ENCODE measurements at places on chromosomes 11 and 22.
A peak's percentile ranks its signal among the peaks of the same experiment; 100 is the strongest.

DNA sequence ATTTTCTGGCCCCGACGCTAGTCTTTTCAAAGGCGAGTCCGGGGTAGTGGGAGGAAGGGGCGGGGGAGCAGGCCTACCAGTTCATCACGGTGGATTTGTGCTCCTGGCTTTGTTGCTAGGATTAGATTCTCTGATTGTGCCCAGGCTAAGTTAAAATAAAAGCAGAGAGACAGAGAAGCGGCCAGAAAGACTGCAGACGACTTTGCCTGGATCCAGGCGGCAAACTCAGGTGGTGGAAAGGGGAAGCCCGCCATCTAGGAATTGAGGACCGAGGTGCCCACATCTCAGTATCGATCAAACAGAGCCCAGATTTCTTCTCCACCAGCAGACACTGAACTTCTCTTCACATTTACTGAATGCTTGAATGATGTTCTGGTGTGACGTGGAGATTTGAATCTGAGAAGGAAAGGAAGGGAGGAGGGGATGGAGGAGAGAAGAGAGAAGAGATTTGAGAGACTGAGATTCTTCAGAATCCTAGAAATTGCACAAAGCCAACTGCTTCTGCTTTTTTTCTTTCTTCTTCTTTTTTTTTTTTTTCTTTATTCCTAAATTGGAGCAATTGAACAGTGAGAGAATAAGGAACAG, 2.7 kb downstream of the FAT3 start:
- no peak for DNase-seq
- H3K27me3 ChIP-seq, result peaks cover 8% of the 10 kb centered on the region
- peak overlapping the region; percentile 96 for H3K4me3 ChIP-seq
- H3K27ac ChIP-seq, result peak overlapping the region; percentile 95
- H3K4me1 ChIP-seq, result peaks cover 67% of the 10 kb centered on the region

DNA sequence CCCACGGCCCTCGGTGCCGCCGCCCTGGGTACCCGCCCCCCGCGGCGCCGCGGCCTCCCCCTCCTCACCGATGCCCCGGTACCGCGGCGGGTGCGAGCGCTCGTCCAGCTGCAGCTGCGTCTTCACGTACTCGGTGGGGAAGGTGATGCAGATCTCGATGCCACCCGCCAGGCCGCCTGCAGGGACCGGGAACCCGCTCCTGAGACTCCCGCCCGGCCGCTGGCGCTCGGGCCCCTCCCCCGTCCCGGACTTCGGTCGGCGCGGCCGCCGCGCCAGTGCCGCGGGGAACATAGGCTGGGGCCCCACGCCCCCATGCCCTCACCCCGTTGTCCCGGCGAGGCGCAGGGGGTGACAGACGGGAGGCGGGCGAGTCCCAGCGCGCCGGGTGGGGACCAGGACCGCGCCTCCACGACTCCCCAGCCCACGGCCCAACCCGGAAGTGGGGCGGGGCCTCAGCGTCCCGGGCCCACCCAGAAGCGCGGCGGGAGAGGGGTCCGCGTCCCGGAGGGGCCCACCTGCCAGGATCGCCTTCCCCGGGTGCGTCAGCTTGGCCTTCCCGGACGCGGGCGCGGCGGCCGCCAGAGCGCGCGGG, 375 bp downstream of the SLC25A1 start:
- H3K4me1 ChIP-seq, result peaks cover 37% of the 10 kb centered on the region
- peak overlapping the region; percentile 79 for H3K4me3 ChIP-seq
- DNase-seq, result peak; percentile 73
- H3K27ac ChIP-seq, result no peak overlapping the region
- H3K27me3 ChIP-seq, result peaks cover 3% of the 10 kb centered on the region

- no peaks in the 10 kb centered on the region for H3K4me1 ChIP-seq
- no peak overlapping the region for H3K4me3 ChIP-seq
- no peak for DNase-seq
Observed at GRCh38 chr22:30088468-30088867, 8.2 kb downstream of the HORMAD2 start.

DNA sequence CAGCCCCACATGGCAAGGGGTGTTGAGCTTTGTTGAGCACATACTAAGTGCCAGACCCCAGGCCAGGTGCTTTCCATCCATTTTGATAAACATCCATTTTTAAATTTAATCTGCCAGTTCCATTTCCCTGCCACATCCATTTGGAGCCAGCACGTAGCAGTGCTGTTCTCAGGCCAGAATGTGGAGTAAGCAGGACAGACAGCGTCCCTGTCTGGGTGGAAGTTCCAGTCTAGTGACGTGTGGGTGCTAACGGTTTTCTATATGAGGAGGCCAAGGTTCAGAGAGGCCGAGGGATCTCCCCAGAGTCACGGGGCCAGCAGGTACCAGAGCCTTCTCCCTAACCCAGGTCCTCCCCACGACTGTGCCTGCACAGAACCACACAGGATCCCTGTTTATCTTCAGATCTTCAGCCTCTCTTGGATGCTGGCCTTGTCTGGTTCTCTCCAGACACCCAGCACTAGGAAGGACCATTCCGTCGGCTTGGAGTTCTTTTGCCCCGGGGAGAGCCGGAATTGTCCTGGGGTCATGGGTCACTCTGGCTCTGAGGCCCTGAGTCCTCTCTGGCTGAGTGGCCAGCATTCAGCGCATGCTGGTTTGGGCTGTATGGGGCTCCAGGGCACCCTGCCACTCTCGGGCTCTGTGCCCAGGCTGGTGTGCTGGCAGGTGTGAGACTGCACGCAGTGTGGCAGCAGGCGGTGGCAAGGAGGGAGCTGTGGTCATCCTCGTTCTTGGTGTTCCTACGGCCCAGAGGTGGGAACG, 63.6 kb upstream of the PPARA start:
- H3K27me3 ChIP-seq, result no peaks in the 10 kb centered on the region
- H3K36me3 ChIP-seq, result no peaks in the 10 kb centered on the region
- peaks cover 23% of the 10 kb centered on the region for H3K4me1 ChIP-seq
- no peak overlapping the region for H3K27ac ChIP-seq
- H3K4me3 ChIP-seq, result no peak overlapping the region

- no peak overlapping the region for H3K4me3 ChIP-seq
- no peak overlapping the region for H3K27ac ChIP-seq
- no peaks in the 10 kb centered on the region for H3K36me3 ChIP-seq
- DNase-seq, result no peak
Observed at GRCh38 chr11:8224711-8225110, 39.0 kb downstream of the LMO1 start.

GRCh38 chr11:121137005-121137404, 36.0 kb downstream of the TECTA start:
- peaks cover 5% of the 10 kb centered on the region for H3K4me1 ChIP-seq
- peaks cover 16% of the 10 kb centered on the region for H3K27me3 ChIP-seq
- no peaks in the 10 kb centered on the region for H3K36me3 ChIP-seq
- no peak overlapping the region for H3K27ac ChIP-seq
- no peak for DNase-seq
- H3K4me3 ChIP-seq, result no peak overlapping the region

DNA sequence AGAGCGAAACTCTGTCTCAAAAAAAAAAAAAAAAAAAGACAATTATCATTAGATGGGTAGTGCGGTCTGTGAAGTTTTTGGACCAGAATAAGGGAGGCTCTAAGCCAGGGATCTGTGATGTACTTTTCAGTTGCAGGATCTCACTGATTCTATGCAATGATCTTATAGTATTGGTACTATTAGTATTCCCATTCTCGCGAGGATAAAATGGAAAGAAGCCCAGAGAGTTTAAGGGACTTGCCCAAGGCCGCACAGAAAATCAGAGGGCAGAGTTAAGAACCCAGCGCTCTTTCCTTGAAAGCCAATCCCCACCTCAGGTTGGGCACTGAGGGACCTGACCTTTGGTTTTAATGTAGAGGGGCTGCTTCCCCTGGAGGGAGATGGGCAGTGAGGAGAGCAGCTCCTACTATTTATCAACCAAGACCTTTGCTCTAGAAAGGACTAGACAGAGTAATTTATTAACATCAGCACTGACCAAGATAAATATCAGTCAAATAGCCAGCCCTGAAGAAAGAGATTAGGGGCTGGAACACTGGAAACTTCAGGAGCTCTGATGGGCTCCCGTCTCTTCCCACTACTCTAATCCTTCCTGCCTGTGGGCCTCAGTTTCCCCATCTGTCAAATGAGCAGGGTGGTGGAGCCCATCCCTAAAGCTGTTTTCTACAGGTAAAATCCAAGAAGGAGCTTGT, 6.0 kb downstream of the NIPSNAP1 start:
- H3K4me3 ChIP-seq, result no peak overlapping the region
- H3K27me3 ChIP-seq, result no peaks in the 10 kb centered on the region
- peaks cover 15% of the 10 kb centered on the region for H3K4me1 ChIP-seq
- peak overlapping the region; percentile 50 for H3K27ac ChIP-seq
- no peak for DNase-seq

DNA sequence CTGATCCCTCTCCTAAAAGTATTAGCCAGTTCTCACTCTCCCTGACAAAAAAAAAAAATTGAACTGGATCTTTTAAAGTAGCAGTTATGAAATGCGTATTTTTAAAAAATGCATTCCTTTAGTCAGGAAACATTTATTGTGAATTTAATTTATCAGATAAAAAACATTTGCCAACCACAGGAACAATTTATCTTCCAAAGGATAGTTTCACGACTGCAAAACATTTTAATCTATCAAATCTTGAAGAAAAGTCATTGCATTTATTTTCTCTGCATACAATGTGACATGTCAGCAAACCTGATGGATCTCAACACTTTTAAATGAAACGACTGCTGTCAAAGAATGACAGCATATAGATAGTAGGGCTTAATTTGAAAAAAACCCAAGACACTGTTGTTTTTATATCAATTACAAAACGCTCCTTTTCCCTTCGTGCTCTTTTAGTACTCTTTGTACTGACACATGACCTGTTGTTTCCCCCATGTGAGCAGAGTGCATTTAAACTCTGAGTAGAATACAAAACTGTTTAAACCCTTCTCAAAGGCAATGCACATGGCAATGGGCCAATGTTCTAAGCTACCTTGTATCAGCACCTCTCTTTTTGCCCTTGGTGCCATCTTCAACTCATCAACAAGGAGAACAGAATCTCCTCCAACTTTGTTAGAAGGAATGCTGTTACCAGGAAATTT, 107.0 kb downstream of the ATG16L2 start:
- H3K4me1 ChIP-seq, result peaks cover 4% of the 10 kb centered on the region
- H3K4me3 ChIP-seq, result no peak overlapping the region
- H3K27ac ChIP-seq, result no peak overlapping the region
- DNase-seq, result no peak
- H3K27me3 ChIP-seq, result peaks cover 2% of the 10 kb centered on the region
- H3K36me3 ChIP-seq, result peaks cover 18% of the 10 kb centered on the region

GRCh38 chr22:19169947-19170318, 8.6 kb downstream of the SLC25A1 start:
- H3K4me3 ChIP-seq, result peak overlapping the region; percentile 94
- no peaks in the 10 kb centered on the region for H3K36me3 ChIP-seq
- peaks cover 65% of the 10 kb centered on the region for H3K27me3 ChIP-seq
- no peak for DNase-seq
- H3K4me1 ChIP-seq, result peaks cover 37% of the 10 kb centered on the region

DNA sequence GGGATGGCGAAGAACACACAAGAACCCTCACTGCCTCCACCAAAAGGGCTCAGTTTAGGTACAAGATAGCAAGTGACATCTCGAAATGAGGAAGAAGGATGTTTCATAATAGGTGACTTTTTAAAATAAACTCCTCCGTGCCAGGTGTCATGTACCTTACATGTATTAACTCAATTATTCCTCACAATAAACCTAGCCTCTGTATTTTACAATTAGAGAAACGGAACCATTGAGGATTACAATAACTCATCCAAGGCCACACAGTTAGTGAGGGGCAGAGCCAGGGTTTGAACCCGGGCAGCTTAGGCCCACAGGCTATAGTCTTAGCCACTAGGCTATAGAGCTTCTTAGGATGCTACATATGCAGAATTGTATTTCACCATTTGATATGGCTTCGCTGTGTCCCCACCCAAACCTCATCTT, 965 bp upstream of the PAMR1 start:
- H3K4me1 ChIP-seq, result peaks cover 38% of the 10 kb centered on the region
- DNase-seq, result peak; percentile 23
- H3K27me3 ChIP-seq, result peaks cover 18% of the 10 kb centered on the region
- H3K27ac ChIP-seq, result no peak overlapping the region

DNA sequence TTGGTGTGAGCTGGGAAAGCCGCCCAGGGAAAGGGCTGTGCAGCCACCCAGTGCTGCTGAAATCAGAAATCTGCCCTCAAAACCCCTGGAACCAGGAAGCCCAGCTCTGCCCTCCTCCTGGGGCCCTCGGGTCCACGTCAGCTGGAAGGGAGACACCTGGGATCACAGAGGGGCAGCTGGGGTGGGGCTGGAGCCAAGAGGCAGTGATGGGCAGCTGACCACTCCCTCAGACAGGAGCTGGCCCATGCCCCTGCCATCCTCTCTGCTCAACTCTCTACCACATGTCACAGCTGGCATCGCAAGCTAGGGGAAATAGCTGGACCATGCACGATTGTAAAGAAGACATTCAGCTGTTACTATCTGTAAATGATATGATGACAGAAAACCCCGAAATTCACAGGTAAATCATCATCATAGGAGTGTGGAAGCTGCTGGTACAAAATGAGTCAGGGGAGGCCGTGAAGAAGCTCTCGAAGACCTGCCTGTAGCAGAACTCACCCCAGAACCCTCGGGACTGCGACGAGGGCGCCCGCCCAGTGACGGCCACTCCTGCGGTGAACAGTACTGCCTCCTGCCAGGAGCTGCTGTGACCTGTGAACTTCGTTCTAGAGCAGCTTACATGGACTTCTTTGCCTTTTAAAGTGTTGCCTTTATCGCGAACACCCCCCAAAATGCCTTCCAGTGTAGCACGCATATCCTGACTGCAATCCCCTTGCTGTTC, 55.9 kb downstream of the CERK start:
- no peak for DNase-seq
- no peak overlapping the region for H3K4me3 ChIP-seq
- H3K4me1 ChIP-seq, result peaks cover 4% of the 10 kb centered on the region

- H3K27me3 ChIP-seq, result no peaks in the 10 kb centered on the region
- H3K27ac ChIP-seq, result no peak overlapping the region
- DNase-seq, result no peak
- no peaks in the 10 kb centered on the region for H3K4me1 ChIP-seq
- H3K4me3 ChIP-seq, result no peak overlapping the region
Observed at GRCh38 chr11:26946257-26946716, 47.6 kb upstream of the FIBIN start.

- H3K4me1 ChIP-seq, result peaks cover 35% of the 10 kb centered on the region
- H3K4me3 ChIP-seq, result no peak overlapping the region
- peaks cover 93% of the 10 kb centered on the region for H3K27me3 ChIP-seq
- DNase-seq, result peak; percentile 55
Observed at GRCh38 chr22:29706486-29706885, 13.3 kb upstream of the CABP7 start.

- no peaks in the 10 kb centered on the region for H3K36me3 ChIP-seq
- H3K4me1 ChIP-seq, result no peaks in the 10 kb centered on the region
- H3K4me3 ChIP-seq, result no peak overlapping the region
- no peak for DNase-seq
- H3K27ac ChIP-seq, result no peak overlapping the region
Observed at GRCh38 chr22:34943830-34944229, 122.1 kb upstream of the ISX start.

GRCh38 chr11:121460941-121461514, 8.3 kb upstream of the SORL1-AS1 start:
- H3K27me3 ChIP-seq, result no peaks in the 10 kb centered on the region
- peaks cover 10% of the 10 kb centered on the region for H3K36me3 ChIP-seq
- H3K4me3 ChIP-seq, result peak overlapping the region; percentile 62
- H3K27ac ChIP-seq, result peak overlapping the region; percentile 86
- peaks cover 100% of the 10 kb centered on the region for H3K4me1 ChIP-seq

Data from nephron progenitor cell (in vitro differentiated cells).